Fibroblast of skin of left quadriceps (primary cell): ENCODE measurements at places on chromosomes 16 and 17.
A peak's percentile ranks its signal among the peaks of the same experiment; 100 is the strongest.

GRCh38 chr17:31570951-31571892 is 179.7 kb downstream of the RAB11FIP4 start:
- DNase-seq: peak; percentile 70

- peak; percentile 78 for DNase-seq
Measured at GRCh38 chr16:89922477-89922883, 662 bp upstream of the TUBB3 start.

- DNase-seq: no peak
Measured at GRCh38 chr17:79800325-79801155, 3.7 kb upstream of the CBX8 start.

- DNase-seq: no peak
Measured at GRCh38 chr16:85148931-85149330, 36.7 kb upstream of the CIBAR2 start.

DNA sequence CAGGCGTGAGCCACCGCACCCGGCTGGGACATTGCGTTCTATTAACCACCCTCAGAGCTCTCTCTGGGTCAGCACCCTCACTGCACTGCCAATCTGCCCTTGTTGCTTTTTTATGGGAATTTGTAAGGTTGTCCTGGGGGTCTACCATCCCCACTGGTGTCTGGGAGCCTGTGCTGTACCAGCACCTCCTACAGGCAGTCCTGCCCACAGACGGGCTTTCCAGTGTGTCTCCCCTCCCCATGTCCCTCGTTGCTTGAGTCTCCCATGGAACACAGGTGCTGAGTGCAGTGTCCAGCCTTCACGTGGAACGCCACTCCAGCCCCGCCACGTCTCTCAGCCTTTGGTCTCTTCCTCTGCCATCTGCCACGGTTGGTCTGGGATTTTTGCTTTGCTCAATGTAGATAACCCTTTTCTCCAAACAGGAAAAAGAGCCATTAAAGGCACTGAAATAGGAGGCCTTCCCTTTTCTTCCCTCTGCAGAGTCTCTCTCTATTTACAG is 68.0 kb upstream of the CBX4 start:
- DNase-seq: no peak

- no peak for DNase-seq
Measured at GRCh38 chr16:15594711-15595320, 48.1 kb downstream of the MARF1 start.

DNA sequence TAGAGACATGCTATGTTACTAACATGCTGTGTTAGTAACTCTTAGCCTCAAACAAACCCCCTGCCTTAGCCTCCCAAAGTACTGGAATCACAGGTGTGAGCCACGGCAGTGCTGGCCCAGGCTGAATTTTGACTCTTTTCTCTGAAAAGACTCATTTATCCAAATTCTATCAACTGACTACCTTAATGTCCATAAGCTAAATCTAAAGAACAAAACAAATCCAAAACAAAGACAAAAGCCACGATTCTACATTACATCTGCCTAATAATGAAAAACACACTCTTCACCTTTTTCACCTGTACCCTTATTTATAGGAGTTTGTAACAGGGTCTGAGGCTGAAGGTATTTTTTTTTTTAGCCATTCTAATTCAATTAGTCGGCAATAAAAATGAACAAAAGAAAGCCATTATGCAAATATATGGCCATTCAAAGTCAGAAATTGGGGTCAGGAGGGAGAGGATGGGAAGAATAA is 432.5 kb downstream of the RBFOX1 start:
- DNase-seq: no peak

DNA sequence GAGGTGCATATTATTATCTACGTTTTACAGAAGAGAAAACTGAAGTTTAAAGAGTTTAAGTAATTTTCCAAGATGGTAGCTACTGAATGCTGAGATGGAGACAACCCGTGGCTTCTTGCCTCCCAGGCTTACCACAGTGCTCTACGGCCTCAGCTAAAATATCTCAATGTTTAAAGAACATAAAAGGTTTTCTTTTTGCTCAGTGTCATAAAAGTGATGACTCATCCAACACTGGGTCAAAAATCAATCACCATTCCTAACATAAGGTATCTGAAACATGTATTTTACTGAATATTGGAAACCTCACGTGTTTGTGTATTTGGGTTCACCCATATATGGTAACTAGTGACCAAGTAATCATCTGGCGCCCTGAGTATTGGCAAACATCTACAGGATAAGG is 18.4 kb downstream of the ABCA9 start:
- no peak for DNase-seq
